Astrocyte (in vitro differentiated cells and primary cell): ENCODE measurements at places on chromosomes 11 and 22. TPM values are rescaled to one million over a fixed set of nuclear protein-coding genes. Genes with fewer than 3 reads are reported as not detected.

CD6 gene
- 0.39 and 0.58 TPM in 2 replicates for total RNA-seq

PRODH gene
- 1.2 and 1.4 TPM in 2 replicates for total RNA-seq

C11orf52 gene
- total RNA-seq, result 0.50 and 0.60 TPM in 2 replicates

GRCh38 chr22:31586137-31586920 lies 75.7 kb downstream of the PISD start:
- peak; percentile 40 for DNase-seq
